ENCODE measurements at places on chromosomes 6 and 20. TPM values are rescaled to one million over a fixed set of nuclear protein-coding genes. Genes with fewer than 3 reads are reported as not detected.

PLTP gene
- total RNA-seq: 1.0 TPM

ZNF165 gene
- total RNA-seq: 4.4 TPM

RSPH9 gene
- not detected for total RNA-seq

RHAG gene
- not detected for total RNA-seq

BHLHE23 gene
- not detected for total RNA-seq

RPS6KA2 gene
- total RNA-seq: 3.4 TPM

TUBB2B gene
- total RNA-seq: 2.5 TPM

WFDC12 gene
- not detected for total RNA-seq

B3GALT4 gene
- total RNA-seq: 10.6 TPM

FAM83D gene
- 88.0 TPM for total RNA-seq

CNR1 gene
- total RNA-seq: not detected

WDR27 gene
- 44.7 TPM for total RNA-seq

BPIFB2 gene
- total RNA-seq: not detected

AK9 gene
- total RNA-seq: 2.1 TPM

SCRT2 gene
- not detected for total RNA-seq

PHACTR3 gene
- 0.26 TPM for total RNA-seq

BPI gene
- total RNA-seq: not detected

All from HT-29 (cell line).